ENCODE measurements at places on chromosomes 16 and 17. TPM values are rescaled to one million over a fixed set of nuclear protein-coding genes. Genes with fewer than 3 reads are reported as not detected.

The PRKCB gene
- not detected for total RNA-seq

The TPSB2 gene
- not detected for total RNA-seq

The TMEM114 gene
- not detected for total RNA-seq

The HAS3 gene
- 4.1 TPM for total RNA-seq

The TNRC6C gene
- total RNA-seq = 9.1 TPM

The CRHR1 gene
- total RNA-seq = not detected

The NPTX1 gene
- 0.07 TPM for total RNA-seq

The CSF3 gene
- total RNA-seq = 0.92 TPM

The TBC1D3I gene
- 0.14 TPM for total RNA-seq

The UMOD gene
- not detected for total RNA-seq

The NPIPB5 gene
- 61.2 TPM for total RNA-seq

The ABCA10 gene
- total RNA-seq = 0.53 TPM

The PRSS8 gene
- total RNA-seq = not detected

The WFIKKN1 gene
- 0.07 TPM for total RNA-seq

The KCNG4 gene
- not detected for total RNA-seq

The ST6GALNAC1 gene
- 0.33 TPM for total RNA-seq

The PPP1R1B gene
- total RNA-seq = not detected

The NSRP1 gene
- 11.0 TPM for total RNA-seq

The CD7 gene
- total RNA-seq = not detected

The MIEF2 gene
- 16.7 TPM for total RNA-seq

The SEPTIN12 gene
- not detected for total RNA-seq

The ZPBP2 gene
- not detected for total RNA-seq
